ENCODE measurements at places on chromosomes 11 and 22.

- DNase-seq: no peak
Measured at GRCh38 chr22:24542641-24543040, 12.3 kb downstream of the GUCD1 start.

- no peak for DNase-seq
Measured at GRCh38 chr11:115049796-115050195, 371.5 kb downstream of the NXPE2 start.

- no peak for DNase-seq
Measured at GRCh38 chr22:21974058-21974649, 8.4 kb downstream of the TOP3B start.

- no peak for DNase-seq
Measured at GRCh38 chr22:36180038-36180880, 19.7 kb upstream of the APOL3 start.

GRCh38 chr11:111930472-111930871, 6.7 kb upstream of the DIXDC1 start:
- no peak for DNase-seq

DNA sequence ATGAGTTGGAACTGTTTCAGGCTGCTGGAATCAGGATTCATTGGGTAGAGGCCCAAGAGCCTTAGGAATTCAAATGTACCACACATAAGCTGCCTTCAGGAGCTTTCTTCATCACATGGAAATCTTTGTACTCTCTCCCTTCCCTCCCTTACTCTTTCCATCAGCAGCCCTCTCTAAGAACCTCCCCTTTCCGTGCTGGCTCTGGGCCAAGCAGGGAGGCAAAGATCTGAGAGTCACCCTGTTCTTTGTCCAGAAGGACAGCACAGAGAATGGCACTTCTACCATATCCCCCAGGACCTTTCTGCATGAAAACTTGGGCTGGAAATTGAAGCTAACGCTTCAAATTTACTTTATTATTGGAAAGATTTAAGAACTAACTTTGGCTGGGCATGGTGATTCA, 20.7 kb upstream of the TPBGL start:
- no peak for DNase-seq

DNA sequence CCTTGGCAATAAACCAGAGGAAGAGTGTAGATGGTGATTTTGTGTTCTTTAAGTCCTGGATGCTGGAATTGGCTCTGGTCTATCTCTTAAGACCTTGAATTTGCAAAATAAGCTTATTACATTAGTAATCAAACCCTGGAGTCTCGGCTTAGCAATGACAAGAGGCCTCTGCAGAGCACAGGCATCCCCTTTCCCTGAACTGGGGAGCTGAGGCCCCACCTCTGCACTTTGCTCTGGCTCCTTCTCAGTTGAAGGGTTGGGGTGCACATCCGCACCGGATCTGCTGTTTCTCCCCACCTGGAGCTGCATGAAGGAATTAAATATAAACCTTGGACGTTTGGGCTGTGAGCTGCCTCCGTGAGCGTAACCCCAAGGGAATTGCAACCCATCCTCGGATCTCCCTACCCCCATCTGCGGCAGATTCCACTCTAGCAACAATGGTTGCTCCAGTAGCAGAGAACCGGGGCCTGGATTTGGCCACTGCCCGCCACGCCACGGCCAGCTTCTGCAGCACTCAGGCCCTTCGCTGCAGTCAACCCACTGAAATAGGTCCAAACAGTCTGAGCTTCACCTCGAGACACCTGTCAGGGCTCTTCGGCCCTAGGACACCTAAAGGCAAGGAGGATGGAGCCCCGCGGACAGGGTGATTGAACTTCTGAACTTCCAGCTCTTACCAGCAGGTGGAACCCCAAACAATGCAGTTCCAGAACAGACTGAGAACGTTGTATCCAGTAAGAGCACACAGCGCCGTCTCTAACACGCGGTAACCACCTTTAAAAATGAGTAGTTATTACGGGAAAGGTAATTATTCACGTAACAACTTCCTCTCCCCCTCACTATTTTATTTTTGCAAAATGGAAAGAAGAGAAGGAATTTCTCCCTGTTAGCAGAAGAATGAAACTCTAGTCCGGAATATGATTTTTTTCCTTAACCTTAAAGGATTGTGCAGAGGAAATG, 54.8 kb upstream of the CAPRIN1 start:
- DNase-seq: peak; percentile 48

DNA sequence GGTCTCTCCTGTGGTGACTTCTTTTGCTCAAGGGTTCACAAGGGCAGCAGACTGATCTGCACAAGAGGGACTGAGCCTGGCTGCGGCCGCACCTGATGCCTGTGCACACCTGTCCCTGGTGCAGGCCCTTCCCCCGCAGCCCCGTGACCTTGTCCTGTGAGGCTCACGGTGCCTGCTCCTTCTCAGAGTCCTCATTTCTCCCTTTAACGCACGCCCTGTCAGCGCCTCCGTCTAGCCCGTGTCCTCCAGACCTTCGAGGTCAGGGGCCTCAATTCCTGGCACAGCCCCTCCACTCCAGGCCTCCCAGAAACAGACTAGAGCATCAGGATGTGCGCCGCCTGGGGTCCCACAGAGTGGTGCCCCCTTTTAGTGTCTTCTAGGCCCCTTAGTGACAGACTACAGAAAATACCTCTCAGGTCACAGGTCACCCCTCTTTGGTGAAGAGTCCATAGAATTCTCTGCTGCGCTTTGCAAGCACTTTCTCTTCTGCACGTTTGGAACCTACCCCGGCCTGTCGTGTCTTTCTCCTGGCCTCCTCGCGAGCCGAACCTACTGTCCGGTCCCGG, 1.0 kb upstream of the DRD4 start:
- DNase-seq: no peak

DNA sequence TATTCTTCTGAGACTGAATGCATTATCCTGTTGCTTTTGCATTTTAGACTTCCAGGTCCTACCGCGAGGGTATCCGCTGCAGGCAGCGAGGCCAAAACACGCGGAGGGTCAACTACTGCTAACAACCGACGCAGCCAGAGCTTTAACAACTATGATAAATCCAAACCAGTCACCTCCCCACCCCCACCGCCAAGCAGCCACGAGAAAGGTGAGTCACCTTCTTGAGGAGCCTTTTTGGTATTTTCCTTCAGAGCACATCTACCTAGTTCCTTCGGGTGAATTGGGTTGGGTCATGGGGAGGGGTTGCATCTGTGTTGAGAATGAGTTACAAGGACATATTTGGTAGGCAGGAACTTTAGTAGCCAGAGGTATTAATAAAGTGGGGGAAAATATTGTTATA, 179.8 kb downstream of the NAV2 start:
- DNase-seq: no peak

GRCh38 chr22:19498866-19499190, 19.1 kb downstream of the CDC45 start:
- DNase-seq: no peak

GRCh38 chr22:39808081-39808480, 85.5 kb downstream of the ENTHD1 start:
- DNase-seq: no peak

- no peak for DNase-seq
Measured at GRCh38 chr11:99257131-99257530, 236.4 kb downstream of the CNTN5 start.
